ENCODE measurements at places on chromosomes 3 and 15.

- DNase-seq = no peak
These were observed 963.4 kb downstream of the MCTP2 start for GRCh38 chr15:95194746-95195145.

DNA sequence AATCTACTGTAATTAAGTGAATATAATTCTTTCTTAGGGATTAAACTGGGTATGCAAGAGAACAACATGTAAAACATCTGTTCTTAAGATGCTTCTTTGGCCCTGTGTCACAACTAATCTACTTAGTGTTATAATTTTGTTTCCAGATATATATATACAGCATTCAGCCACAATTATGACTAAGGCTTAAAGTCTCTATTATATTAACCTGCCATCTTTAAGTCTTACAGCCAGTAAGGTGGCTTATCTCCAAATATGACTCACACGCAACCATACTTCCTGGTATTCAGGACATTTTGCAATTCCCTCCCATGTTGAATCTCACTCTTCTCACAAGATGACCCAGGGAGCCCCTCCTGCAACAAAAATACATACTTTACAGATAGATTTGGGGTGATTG is 6.6 kb upstream of the KBTBD8 start:
- peak; percentile 61 for DNase-seq

- peak; percentile 89 for DNase-seq
These were observed 114.3 kb downstream of the LIPC start for GRCh38 chr15:58546066-58546591.

DNA sequence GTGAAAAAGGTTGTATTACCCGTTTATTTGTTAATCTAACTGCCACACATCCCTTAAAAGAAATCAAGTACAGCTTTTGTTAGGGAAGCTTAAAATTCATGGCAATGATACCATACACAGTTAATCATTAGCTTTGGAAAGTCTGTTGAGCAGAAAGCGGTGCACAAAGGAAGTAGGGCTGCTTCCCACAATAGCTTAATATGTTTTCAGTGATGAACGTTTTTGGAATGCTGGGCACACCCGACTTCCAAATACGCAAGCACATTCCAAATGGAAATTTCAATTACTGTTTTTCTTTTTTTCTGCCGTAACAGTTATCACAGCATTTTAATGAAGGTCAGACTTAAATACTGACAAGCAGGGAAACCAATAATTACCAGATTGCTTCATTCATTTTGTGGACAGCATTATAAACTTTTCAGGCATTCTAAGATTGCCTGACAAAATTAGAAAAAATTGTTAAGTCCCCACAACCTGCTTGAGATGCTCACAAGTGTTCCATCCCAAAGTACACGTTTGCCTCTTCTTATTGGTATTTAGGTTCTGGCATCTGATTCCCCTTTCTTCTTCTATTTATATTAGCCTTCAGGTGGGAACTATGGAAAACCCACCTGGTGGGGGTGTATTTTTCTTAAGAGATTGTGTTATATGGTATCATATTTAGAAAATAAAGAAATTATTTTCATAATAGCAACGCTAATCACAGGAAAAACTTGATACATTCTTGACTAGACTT is 1.1 kb upstream of the ECT2 start:
- peak; percentile 96 for DNase-seq

GRCh38 chr3:126923423-126923822 is 59.5 kb upstream of the PLXNA1 start:
- DNase-seq = no peak

DNA sequence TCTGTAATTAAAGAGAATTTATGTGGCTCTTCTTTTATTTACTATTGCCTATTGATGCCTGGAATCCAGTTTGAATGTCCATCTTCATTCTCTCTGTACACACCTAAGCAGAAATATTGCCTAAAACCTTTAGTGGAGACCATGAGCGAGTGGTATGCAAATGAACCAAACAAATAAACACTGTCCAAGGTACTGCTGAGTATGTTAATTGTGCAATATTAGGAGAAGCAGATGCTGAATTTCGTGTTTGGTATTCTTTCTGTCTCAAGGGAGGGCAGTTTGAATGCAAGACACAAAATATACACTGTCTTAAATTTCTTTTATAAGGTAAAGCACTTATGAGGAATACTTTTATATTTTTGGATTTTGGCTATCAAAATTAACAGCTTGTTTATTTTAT is 440.9 kb downstream of the RBMS3 start:
- no peak for DNase-seq

DNA sequence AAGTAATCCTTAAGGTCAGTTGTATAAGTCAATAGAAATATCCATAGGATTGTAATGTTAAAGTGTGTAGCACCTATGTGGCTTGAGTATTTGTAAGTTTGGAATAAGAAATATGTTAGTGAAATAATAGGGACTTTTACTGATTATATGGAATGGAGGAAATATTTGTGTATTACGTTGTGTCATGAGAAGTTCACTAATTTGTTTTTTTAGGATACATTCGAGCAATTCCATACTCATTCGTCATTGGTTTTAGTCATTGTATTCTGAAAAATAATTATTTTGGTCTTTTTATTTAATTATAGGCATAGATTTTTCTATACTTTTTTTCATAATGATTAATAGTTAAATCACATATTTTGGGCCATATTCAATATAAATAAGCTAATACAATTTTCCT is 21.0 kb downstream of the MBNL1 start:
- no peak for DNase-seq

GRCh38 chr3:77606372-77606771 is 566.5 kb downstream of the ROBO2 start:
- no peak for DNase-seq

DNA sequence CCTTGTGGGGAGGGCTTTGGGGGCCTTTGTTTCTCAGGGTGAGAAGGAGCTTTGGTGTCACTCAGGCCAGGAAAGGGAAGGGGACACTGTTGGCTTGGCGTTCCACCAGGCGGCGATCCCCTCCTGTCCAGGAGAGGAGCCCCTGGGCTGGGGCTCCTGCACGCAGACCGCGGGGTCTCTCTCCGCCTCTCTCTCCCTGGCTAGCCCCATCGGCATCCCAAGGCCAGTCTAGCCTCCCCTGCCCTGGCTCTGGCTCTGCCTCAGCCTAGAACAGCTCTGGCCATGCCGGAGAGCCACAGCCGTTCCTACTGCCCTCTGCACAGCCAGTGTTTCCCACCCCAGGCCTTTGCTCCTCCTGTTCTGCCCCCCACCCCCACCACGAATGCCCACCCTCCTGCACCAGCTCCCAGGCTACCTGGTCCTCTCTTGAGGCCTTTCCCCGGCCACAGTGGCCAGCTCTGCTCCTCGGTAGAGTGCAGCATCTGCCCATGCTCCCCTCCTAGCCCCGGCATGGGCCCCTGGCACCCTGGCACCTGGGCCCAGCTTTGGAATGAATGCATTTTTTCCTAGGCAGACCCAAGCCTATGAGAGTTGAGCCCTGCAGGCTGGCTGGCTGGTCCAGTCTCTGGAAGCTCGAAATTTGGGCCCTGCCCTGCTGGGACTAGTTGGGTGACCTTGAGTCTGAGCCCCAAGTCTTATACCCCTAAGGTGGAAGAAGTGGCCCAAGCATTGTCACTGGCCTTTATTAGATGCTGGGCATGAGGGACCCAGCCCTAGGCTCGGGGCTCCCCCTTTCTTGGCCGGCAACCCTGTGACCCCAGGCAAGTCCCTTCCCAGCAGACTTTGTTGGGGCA is 2.4 kb downstream of the PLXNA1 start:
- no peak for DNase-seq

DNA sequence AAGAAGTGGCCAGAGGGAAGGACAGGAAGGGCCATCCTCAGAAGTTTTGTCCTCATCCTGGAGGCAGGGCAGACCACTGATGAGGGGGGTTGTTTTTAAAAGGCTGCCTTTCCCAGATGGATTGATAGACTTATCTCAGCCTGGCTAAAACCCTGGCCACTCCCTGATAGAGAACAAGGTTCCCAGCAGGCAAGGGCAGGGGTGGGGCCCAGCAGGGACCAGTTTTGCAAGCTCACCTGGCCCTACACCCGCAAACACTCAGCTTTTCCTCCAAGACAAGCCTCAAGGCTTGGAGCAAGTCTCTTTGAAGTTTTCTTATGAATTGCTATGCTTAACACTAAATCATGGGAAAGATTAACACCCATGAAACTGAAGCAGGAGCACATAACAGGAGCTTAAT is 9.1 kb downstream of the LIPC start:
- no peak for DNase-seq

- DNase-seq = peak; percentile 18
These were observed 562.3 kb downstream of the MCTP2 start for GRCh38 chr15:94793641-94794040.

DNA sequence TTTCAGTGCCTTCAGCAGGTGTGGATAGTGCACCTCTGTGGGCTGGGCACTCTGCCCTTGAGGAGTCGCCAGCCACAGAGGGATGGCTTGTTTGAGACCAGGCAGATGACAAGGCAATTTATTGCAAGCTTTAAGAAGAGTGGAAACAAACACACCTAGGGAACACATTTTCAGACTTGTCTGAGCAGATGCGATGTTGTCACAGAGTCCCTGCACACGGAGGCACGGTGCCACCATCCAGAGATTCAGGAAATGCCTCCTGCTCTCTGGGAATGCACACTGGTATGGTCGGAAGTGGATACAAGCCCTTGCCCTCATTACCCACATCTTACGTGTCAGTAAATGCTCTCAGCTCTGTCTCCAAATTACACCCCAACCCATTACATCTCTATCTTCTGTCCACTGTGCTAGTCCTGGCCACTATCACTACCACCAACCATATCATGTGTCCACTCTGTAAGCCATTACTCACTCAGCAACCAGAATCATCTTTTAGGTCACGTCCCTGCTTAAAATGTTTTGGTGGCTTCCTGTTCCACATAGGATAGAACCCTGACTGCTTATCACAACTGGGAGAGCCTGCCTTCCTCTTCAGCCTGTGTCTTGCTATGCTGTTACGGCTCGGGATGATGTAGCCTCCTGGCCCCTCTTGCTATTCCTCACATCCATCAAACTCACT is 196.9 kb downstream of the SLCO3A1 start:
- DNase-seq = no peak
